C1 segment of cervical spinal cord (tissue), 14 donors: ENCODE measurements at places on chromosomes 5 and 9.
A peak's percentile ranks its signal among the peaks of the same experiment; 100 is the strongest.

DNA sequence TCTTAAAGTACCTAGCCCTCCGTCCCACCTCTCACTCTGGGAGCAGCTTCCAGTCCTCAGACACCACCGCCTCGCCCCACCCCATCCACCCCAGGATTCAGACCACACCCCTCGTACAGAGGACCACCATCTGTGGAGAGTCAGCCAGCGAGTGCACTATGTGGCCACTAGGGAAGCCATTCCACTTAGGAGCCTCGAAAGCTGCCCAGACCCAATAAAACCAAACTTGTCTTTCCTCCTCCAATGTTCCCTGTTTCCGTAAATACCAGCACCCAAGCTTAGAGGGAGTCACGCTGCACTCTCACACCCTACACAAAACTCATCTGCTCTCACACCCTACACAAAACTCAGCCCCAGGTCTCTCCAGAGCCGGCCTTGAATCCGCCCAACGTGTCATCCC lies 1.9 kb downstream of the GCNT4 start:
- no peak for DNase-seq

GRCh38 chr5:143471041-143471509 lies 67.6 kb upstream of the NR3C1 start:
- DNase-seq: no peak

- no peak for DNase-seq
Observed at GRCh38 chr9:127739614-127740330, 4.7 kb upstream of the TOR2A start.

DNA sequence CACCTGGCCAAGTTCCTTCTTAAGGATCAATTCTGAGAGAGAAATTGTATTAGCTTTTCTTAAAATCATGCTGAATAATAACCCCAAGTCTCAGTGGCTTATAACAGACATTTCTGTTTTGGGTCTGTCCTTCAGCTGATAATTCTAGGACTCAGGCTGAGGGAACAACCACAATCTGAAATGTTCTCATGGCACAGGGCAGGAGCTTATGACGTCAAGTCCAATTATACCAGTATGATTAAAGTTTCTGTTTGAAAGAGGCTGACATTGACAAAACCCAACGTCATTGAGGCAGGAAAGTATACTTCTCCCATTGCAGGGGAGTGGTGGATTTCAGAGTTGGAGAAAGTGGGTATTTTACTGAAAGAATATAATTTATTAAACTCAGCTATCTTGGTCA lies 21.8 kb downstream of the CENPH start:
- no peak for DNase-seq

GRCh38 chr9:123860603-123861002 lies 69.3 kb downstream of the DENND1A start:
- DNase-seq: no peak

- DNase-seq: no peak
Observed at GRCh38 chr5:3288325-3288724, 307.3 kb upstream of the IRX1 start.

- DNase-seq: no peak
Observed at GRCh38 chr9:100088202-100088601, 10.6 kb downstream of the ERP44 start.

DNA sequence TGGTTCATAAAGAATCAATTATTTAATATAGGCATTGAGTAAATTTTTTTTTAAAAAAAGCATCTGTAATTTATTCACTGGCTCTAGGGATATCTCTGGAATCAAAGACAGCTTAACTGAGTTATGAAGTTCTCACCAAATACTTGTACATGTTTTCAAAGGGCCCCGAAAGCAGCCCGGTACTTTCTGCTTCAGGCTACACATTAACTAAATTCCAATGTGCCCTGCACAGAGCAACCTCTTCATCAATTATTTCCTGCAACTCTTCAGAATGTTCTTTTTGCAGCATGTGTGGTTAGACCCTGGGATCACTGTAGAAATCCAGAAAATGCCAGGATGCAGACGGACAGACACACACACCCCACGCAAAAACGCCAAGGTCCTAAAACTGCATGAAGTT lies 209.0 kb downstream of the EFNA5 start:
- no peak for DNase-seq

DNA sequence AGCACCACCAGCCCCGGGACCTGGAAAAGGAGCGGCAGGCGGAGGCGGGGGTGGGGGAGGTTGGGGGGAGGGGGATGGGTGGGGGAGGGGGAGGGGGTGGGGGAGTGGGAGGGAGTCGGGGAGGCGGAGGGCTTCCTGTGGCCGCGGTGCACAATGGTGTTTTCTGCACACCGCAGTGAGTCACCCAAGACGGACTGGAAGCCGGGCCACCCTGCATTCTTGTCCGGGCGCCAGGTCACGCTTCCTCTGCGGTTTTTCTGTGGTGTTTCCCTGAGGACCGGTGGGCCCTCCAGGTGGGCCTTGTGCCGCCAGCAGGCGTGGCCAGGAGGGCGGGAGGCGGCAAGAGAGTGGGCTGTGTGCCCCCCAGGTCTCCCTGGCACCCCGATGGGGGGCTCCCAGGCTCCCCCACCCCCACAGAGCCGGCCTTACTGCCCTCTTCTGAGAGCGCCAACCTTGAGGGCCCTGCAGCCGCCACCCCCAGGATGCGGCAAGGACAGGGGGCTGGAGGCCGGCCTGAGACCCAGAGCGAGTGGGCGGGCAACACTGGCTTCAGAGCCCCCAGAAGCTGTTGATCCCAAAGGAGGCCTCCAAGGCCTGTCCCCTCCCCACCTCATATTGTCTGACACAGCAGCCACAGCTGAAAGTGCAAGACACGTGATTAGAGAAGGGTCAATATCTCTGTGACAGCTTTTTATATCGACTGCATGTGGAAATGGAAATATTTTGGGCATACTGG lies 11.1 kb downstream of the EXD3 start:
- no peak for DNase-seq

DNA sequence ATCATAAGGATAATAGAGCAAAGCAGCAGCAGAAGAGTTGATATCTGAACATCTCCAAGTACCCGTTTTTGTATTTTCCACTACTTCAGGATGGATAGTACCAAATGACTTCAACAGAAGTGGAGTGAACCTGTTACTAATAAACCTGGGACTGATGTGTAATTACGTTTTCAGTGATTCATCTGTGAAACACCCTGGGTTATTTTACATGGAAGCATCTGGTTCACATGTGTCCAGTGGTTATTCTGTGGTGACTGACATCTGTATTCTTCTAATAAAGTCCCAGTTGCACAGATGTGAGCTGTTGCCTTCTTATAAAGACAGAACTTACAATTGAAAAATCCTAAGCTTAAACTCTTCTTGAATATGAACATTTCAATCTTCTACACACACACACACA lies 139.7 kb upstream of the VCAN start:
- no peak for DNase-seq

DNA sequence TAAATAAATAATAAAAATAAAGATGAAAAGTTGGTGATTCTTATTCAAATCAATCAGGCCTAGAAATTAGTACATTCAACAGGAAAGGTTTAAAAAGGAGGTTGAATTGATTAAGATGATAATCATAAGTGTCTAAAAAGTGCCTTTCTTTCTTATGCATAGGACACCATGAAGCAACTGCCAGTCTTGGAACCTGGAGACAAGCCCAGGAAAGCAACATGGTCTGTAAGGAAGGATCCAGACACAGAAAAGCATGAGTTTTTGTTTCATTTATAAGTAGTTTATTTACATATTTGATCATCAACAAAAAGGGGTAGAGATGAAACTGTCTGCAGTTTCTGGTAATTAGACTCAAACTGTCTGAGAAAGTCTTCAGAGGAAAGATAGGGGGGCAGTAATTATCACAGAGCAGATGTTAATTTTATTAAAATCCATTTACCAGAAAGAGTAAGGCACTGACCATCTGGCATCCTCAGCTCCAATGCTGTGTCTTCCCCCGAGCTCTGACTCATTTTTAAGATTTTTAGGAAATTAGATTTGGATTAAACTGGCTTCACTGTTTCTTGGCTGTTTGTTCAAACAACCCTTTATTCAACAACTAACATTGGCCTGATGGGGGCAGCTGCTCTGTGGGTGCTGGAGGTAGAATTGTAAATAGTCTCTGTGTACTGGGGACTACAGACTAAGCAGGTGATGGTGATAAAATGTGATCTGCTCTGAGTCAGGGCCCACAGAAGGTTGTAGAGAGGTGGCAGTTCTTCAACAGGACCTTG lies 2.7 kb downstream of the RABEPK start:
- no peak for DNase-seq

DNA sequence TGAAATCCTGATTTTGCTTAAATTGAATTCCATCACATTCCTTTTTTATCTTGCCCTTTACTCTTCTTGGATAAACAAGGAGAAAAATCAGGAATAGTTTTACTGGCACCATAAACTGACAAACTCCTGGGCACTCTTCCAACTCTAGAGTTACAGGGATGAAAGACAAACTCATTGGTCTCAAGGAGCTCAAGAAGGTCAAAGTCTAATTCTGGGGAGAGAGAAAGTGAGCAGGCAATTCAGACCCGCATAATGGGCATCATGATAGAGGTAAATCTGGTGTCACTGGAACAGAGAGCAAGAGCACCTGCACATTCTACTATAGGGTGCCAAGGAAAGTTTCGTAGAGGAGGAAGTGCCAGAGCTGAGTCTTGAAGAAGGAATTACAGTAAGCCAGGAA lies 64.8 kb downstream of the GRIN3A start:
- DNase-seq: no peak

GRCh38 chr9:88786291-88787079 lies 204.8 kb upstream of the S1PR3 start:
- DNase-seq: no peak

DNA sequence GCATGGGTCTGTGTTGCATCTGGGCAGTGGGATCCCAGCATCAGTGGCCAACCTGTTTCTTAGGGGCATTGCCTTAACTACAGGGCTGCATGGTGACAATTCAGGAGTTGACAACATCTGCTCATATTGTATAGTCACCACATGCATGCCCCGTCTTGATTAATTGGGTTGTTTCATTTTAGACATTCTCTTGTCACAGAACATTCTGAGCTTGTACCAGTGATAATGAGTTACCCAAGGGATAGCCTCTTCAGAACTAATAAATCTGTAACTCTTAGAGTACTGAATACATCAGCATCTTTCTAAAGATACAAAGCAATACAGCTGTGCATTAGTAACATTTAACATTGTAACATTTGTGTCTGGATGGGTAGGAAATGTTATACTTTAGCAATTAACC lies 426.5 kb upstream of the CD180 start:
- no peak for DNase-seq

DNA sequence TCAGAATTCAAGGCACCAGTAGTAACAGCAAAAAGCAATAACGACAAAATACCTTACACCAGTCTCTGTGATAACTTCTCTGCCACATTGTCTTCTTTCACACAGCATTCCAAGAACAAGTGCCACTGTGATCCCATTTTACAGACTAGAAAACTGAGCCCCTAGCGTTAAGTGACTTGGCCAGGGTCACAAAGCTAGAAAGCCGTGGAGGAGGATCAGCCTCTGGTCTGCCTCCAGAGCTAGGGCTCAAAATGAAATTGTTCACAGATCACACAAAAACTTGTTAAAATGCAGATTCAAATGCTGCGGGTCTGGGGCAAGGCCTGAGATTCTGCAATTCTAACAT lies 154.1 kb downstream of the FAM114A2 start:
- no peak for DNase-seq

DNA sequence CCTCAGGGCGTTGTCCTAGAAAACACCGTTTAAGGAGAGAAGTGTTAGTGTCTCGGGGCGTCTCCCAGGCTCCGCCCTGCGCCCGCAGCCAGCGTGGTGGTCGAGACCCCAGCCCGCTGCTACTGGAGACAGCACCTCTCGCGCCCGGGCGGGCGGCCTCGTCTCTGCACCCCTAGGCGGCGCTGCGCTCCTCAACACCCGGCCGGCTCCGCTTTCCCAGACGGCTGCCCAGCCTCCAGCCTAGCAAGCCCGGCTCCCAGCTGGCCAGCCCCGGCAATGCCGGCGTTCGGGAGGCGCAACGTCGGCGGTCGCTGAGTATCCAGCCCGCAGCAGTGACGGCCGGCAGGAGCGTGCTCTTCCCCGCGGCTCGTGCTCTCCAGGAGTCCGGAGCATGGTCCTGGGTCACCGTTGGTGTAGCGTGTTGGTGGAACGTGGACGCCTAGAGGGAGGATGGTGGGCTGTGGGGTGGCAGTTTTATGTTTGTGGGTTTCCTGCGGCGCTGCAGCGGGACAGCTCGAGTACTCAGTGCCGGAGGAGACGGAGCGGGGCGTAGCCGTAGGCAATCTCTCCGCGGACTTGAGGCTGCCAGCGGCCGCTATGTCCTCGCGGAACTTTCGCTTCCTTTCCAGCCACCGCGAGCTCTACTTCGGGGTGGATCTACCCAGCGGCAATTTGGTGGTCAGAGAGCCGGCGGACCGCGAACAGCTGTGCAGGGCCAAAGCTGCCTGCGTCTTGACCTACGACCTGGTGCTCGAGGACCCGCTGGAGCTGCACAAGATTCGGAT lies 536 bp downstream of the PCDHAC1 start:
- peak; percentile 46 for DNase-seq

GRCh38 chr5:88389338-88390095 lies 120.9 kb upstream of the TMEM161B start:
- no peak for DNase-seq

DNA sequence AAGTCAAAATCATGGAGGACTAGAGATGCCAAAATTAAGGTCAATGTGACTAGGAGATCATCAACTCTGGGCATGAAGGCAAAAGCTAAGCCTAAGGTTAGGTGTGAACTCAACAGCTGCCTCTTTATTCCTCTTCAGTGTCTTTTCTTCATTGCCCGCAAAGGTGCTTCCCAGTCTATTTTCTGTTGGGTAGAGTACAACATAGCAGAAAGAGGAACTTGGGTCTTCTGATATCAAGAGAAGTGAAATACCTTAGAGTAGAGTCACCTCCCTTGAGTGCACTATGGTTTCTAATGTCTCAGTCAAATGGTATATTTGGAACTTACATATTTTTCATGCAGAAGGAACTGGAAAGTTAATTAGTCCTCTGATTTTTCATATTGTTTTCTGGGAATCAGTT lies 122.5 kb upstream of the GRIN3A start:
- no peak for DNase-seq

- no peak for DNase-seq
Observed at GRCh38 chr5:16411741-16412455, 53.7 kb downstream of the ZNF622 start.

GRCh38 chr5:143564417-143564816 lies 160.9 kb upstream of the NR3C1 start:
- no peak for DNase-seq

GRCh38 chr5:180141068-180141660 lies 67.8 kb downstream of the RASGEF1C start:
- DNase-seq: no peak

DNA sequence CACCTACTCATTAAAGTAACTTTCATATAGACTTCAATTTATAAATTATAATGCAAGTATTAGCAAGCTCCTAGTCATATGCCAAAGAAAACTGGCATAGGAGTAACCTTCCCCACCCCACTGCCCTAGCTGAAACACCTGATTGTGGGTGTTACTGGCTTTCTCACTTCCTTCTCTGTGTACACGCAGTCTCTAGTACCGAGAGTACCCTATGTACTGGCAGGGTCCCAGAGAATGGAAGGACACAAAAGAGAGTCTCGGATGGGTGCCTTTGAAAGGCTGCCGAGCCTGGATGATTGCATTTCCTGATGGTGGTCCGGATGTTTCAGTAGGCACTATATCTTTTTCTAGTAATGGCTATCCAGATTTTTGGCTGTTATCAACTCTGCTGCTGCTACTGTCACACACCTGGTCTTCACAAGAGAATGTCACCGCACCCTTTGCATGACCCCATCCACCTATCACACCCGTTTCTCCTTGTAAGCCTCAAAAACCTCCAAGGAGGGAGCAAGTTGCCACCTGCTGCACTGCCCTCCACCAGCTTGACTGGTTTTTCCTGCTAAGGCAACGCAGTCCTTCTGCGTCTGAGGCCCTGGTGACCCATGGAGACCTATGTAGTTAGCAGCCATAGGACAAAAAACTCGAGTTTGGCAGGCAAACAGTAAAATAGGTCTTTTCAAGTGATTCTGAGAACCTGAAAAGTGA lies 53.8 kb upstream of the CLINT1 start:
- DNase-seq: no peak
